ENCODE measurements at places on chromosomes 6 and 20. TPM values are rescaled to one million over a fixed set of nuclear protein-coding genes. Genes with fewer than 3 reads are reported as not detected.
A peak's percentile ranks its signal among the peaks of the same experiment; 100 is the strongest.

GRCh38 chr20:19431316-19431700 lies 218.9 kb downstream of the SLC24A3 start:
- no peak for DNase-seq

GRCh38 chr20:831956-832355 lies 1.6 kb upstream of the FAM110A start:
- DNase-seq: no peak

DNA sequence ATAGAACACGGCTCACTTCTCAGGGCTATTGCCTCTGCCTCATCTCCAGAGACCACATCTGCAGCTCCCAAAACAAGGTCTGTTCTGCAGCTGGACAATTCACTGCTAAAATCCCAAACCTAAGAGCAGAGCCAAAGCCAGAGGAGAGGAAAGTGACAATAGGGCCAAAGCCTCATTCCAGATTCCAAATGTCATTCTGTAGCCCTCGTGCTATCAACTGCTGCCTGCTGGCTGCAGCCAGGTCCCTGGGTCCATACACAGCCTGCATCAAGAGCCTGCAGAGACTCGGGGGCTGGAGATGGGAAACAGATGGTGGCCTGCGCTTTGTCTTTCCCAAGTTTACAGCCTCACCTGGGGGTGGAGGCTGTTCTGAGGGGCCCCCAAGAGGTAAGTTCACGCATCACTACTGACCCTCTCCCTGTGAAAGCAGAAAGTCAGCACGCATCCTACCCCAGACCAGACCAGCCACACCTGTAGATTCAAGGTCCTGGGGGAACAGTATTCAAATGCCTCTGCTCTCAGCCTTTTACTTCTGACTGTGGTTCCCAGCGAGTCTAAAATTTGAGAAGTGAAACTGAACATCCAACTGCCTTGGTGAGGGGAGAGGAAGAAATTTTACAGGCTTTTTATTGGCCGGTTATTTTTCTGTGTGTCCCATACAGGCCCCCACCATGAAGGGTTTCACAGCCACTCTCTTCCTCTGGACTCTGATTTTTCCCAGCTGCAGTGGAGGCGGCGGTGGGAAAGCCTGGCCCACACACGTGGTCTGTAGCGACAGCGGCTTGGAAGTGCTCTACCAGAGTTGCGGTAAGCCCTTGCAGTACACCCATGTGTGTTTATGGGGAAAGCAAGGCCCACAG lies at the start of gene LY86:
TSS of gene LY86 (plus strand) at position 657 of the 860 bp plus-strand sequence. CDS start at position 672, 15 bp downstream.
- peak; percentile 98 for DNase-seq

DNA sequence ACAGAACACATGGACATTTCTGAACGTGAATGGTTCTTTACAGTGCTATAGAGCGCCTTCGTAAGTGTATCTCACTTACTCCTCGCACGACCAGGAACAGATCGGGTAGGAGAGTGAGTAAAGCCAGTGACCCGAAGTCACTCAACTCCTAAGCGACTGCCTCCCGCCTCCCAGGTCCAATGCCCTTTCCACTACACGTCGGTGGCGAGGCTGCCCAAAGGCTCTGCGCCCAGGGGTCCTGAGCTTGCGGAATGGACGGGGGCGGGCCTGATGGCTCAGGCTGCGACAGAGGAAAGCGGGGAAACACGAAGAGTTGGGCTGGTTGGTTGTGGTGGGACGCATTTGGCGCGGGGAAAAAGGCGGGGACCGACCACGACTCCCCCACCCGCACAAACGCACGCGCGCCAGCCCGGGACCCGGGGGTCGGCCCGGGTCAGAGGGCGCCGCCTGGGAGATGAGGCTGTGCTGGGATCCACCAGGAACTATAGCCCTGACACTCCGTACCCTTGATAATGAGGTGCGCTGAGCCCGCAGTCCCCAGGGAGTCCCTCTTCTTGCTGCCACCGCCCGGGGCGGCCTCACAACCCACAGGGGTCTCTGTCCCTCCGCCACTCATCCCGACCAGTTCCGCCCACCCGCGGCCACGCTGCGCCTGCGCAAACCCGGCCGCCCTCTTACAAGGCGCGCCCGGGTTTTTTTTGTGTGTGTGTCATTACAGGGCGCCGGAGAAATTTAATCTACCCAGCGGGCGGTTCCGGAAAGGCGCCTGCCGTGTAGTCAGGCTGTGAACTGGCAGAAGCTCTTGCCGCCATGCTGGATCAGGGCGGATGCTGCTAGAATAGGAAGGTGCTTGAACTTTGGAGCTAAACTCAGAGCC lies at the start of gene BLOC1S5:
TSS of gene BLOC1S5 (minus strand) at position 629 of the 877 bp plus-strand sequence. CDS start at position 616, 13 bp downstream.
- DNase-seq: peak; percentile 99

- no peak for DNase-seq
These were observed 62.1 kb downstream of the OLIG3 start for GRCh38 chr6:137432054-137432611.

DNA sequence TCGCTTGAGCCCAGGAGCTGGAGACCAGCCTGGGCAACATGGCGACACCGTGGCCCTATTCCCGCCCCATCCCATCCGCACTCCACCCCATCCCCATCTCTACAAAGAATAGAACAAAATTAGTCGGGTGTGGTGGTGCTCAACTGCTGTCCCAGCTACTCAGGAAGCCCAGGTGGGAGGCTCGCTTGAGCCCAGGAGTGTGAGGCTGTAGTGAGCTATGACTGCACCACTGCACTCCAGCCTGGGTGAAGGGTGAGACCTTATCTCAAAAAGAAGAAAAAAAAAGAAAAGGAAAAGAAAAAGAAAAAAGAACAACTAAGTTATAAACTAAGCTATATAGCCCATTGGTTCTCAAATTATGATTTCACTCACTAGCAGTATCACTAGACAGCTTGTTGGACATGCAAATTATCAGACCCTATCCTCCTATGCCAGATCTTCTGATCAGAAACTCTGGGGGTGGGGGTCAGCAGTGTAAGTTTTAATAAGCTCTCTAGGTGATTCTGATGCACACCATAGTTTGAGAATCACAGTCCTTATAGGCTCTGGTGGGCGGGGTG lies 491 bp upstream of the ITCH start:
- DNase-seq: no peak

- DNase-seq: no peak
These were observed 326.1 kb upstream of the ARID1B start for GRCh38 chr6:156451088-156451487.

GRCh38 chr6:110786696-110787095 lies 28.6 kb downstream of the CDK19 start:
- DNase-seq: no peak

- no peak for DNase-seq
These were observed 12.9 kb downstream of the VEGFA start for GRCh38 chr6:43782764-43783513.

- DNase-seq: no peak
These were observed 661.6 kb downstream of the DHX35 start for GRCh38 chr20:39623584-39624234.

- DNase-seq: no peak
These were observed 301.2 kb upstream of the SGK1 start for GRCh38 chr6:134619077-134619476.

DNA sequence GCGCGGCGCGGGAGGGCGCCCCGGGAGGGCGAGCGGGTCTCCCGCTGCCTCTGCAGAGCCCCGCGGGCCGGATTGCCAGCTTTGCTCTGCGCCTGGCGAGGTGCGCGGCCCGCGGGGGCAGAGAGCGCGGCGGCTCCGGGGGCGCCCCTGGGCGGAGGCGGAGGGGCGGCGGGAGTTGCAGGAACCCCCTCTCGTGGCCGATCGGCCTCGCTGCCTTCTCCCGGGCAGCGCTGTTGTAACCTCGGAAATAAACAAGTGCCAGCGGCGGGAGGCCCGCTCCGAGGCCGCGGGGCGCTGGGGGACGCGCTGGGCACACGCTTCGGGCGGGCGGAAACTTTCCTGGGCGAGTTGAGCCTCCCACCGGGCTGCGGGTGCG lies 1.2 kb downstream of the CDH4 start:
- peak; percentile 33 for DNase-seq

GRCh38 chr20:58775371-58775770 lies 75.3 kb downstream of the GNAS-AS1 start:
- DNase-seq: no peak

DNA sequence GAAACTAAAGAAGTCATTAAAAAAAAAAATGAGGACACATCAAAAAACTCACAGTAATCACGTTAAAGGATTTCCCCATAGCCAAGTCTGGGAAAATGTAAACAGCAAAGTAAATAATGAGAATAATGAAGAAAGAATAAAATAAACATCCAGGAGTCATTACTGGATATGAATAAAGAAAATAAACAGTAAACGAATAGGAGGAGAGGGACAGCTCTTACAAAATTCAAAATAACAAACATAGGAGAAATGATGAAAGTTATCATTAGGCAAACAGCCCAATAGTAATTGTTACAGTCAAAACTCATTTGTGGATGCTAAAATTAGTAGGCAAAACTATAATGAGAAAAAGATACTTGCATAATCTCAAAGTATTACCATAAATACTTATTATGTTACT lies 8.0 kb upstream of the UBD start:
- no peak for DNase-seq

GRCh38 chr6:156957931-156958547 lies 180.9 kb downstream of the ARID1B start:
- DNase-seq: no peak

DNA sequence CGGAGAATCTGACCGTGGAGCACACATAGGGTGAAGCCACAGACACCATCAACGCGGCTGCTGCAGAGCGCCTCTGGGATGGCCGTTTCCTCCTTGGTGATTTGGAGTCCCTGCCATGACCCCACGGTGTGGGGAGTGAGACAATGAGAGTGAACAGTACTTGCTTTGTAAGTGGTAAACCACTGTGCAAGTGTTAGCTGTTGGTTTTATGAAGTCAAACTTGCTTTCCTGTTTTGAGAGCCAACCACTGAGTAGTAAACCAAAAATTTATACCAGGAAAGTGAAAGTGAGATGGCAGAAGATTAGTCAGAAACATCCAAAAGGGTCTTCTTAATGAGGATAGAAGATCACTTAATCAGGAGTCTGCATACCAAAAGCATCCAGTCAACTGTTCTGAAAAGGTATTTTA lies 160.7 kb downstream of the FOXC1 start:
- no peak for DNase-seq

DNA sequence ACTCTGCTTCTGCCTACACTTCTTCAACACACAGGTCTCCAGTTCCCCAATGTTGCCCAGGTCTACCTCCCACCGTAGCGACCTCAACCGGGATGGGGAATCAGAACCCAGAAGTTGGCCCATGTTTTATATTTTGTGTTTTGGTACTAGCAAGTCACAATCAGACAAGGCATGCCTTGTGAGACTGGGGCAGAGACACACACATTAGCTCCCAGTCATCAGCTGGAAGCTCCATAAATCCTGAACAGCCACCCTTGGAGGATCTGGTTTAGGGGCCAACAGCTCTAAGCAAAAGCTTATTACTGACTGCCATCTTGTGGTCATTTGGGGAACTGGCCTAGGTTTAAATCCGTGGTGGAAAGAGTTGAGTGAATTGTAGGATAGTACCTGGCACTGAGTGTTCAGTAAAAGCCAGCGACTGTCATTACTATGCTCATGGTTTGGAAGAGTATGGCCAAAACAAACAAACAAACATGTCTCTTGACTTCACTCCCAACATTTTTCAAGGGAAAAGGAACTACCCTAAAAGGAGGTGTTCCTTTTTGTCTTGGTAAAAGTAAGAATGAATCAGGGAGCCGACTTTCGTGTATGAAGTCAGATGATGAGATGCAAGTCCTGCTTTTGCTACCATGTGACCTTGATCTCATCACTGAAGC lies 40.5 kb downstream of the PIM1 start:
- DNase-seq: peak; percentile 90

Gene SDCBP2
- total RNA-seq: 2.3 TPM

Gene BPIFB4
- total RNA-seq: 0.09 TPM
